ENCODE measurements at places on chromosomes 2 and 18. TPM values are rescaled to one million over a fixed set of nuclear protein-coding genes. Genes with fewer than 3 reads are reported as not detected.

- H3K4me3 ChIP-seq = no peak overlapping the region
- peak; percentile 54 for DNase-seq
- H3K4me1 ChIP-seq = peaks cover 44% of the 10 kb centered on the region
- H3K36me3 ChIP-seq = no peaks in the 10 kb centered on the region
- peak overlapping the region; percentile 5 for H3K27ac ChIP-seq
Measured at GRCh38 chr2:108409768-108410167, 32.0 kb downstream of the SULT1C4 start.

DNA sequence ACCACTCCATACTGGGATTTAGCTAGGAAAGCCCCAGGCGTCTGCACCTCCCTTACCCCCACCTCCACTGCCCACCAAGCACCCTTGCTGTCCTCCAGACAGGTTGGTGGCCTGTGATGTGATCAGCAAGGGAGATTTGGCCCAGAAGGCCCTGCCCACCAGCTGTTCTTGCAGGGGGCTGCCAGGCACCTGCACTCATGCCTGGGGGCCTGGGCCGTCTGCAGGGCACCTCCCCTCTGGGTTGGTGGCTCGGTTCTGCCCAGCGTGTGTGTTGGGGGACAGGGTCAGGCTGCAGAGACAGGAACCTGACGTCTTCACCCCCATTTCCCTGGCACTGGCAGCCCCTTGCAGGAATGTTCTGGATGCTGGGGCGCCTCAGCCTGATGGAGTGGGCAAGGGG is 5.8 kb downstream of the DNMT3A start:
- H3K27ac ChIP-seq = no peak overlapping the region
- H3K4me1 ChIP-seq = no peaks in the 10 kb centered on the region
- H3K36me3 ChIP-seq = no peaks in the 10 kb centered on the region
- H3K27me3 ChIP-seq = no peaks in the 10 kb centered on the region
- H3K4me3 ChIP-seq = no peak overlapping the region

DNA sequence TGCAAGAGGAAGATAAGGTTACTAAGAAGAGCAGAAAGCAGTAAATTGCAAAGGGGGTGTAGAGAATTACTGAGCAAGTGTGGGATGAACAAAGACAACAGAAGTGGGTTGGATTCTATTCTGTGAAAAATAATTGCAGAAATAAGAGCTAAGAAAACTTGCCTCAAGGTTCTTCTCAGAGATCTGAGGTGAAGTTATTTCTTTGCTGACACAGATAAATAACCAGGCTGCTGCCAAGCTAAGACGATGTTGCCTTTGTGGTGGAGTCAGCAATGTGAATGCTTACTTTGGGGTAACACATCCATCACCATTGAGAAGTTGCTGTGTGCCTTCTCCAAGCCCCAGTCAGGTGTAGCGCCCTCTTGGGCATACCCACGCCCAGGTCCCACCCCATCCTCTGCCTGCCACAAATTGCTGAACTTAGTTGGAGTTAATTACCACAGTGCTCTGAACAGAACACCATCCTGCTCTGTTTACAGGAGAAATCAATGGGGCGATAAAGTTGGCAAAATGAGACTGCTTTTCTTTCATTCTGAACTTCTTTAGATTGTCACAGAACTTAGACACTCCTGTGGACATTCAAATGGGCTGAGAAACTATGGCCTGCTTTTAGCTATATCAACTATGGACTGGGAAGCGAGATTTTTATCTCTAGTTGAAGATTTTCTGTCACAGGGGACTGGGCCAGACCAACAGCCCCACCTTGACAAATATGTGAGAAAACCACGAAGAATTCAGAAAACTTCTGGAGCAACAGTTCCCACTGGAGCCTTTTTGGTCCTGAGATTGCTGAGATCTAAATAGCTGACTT is 283.6 kb downstream of the TMX3 start:
- no peaks in the 10 kb centered on the region for H3K36me3 ChIP-seq
- H3K27ac ChIP-seq = peak overlapping the region; percentile 67
- peaks cover 60% of the 10 kb centered on the region for H3K4me1 ChIP-seq
- DNase-seq = no peak

DNA sequence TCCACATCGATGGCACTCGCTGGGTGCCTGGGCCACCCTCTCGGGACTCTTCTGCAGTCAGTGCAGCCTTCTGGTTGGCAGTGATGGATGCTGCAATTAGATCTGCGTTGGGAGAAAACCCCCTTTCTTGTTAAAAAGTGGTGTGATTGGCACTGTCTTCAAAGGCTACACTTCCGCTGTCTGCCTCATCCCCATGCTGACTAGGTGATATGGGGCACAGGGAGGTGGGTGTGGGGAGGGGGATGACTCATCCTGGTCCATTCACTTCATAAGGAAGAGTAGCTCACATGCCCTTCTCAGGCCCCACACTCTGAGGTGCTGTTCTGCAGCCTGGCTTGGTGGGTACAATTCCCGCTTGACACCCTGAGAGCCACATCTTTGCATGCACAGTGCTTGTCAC is 77.4 kb downstream of the THNSL2 start:
- no peaks in the 10 kb centered on the region for H3K36me3 ChIP-seq
- H3K27me3 ChIP-seq = no peaks in the 10 kb centered on the region
- H3K4me3 ChIP-seq = no peak overlapping the region
- DNase-seq = no peak
- no peaks in the 10 kb centered on the region for H3K4me1 ChIP-seq
- no peak overlapping the region for H3K27ac ChIP-seq

GRCh38 chr18:66734451-66734850 is 130.6 kb upstream of the CDH19 start:
- H3K4me1 ChIP-seq = no peaks in the 10 kb centered on the region
- no peak overlapping the region for H3K4me3 ChIP-seq
- no peaks in the 10 kb centered on the region for H3K36me3 ChIP-seq
- H3K27me3 ChIP-seq = peaks cover 13% of the 10 kb centered on the region

- H3K4me1 ChIP-seq = no peaks in the 10 kb centered on the region
- no peak for DNase-seq
- H3K27ac ChIP-seq = no peak overlapping the region
- no peaks in the 10 kb centered on the region for H3K27me3 ChIP-seq
- H3K36me3 ChIP-seq = peaks cover 22% of the 10 kb centered on the region
- no peak overlapping the region for H3K4me3 ChIP-seq
Measured at GRCh38 chr2:24147364-24147763, 24.1 kb downstream of the FAM228B start.

GRCh38 chr2:10566018-10566417 is 117.9 kb upstream of the ODC1 start:
- no peak overlapping the region for H3K27ac ChIP-seq
- H3K27me3 ChIP-seq = no peaks in the 10 kb centered on the region

GRCh38 chr2:118013221-118013723 is 598 bp downstream of the CCDC93 start:
- H3K27ac ChIP-seq = peak overlapping the region; percentile 64
- peak overlapping the region; percentile 83 for H3K4me3 ChIP-seq
- H3K36me3 ChIP-seq = no peaks in the 10 kb centered on the region
- peaks cover 33% of the 10 kb centered on the region for H3K4me1 ChIP-seq
- no peaks in the 10 kb centered on the region for H3K27me3 ChIP-seq

GRCh38 chr2:186429104-186429503 is 57.0 kb upstream of the ZC3H15 start:
- no peak overlapping the region for H3K4me3 ChIP-seq
- H3K27ac ChIP-seq = no peak overlapping the region
- H3K36me3 ChIP-seq = no peaks in the 10 kb centered on the region
- peaks cover 10% of the 10 kb centered on the region for H3K4me1 ChIP-seq
- no peaks in the 10 kb centered on the region for H3K27me3 ChIP-seq
- no peak for DNase-seq

GRCh38 chr2:137000811-137001210 is 235.5 kb downstream of the THSD7B start:
- no peak overlapping the region for H3K27ac ChIP-seq
- no peak for DNase-seq
- no peaks in the 10 kb centered on the region for H3K36me3 ChIP-seq

- no peaks in the 10 kb centered on the region for H3K36me3 ChIP-seq
- H3K27me3 ChIP-seq = peaks cover 72% of the 10 kb centered on the region
- H3K4me3 ChIP-seq = no peak overlapping the region
Measured at GRCh38 chr18:57444301-57444759, 9.2 kb downstream of the ONECUT2 start.

- no peaks in the 10 kb centered on the region for H3K27me3 ChIP-seq
- H3K4me1 ChIP-seq = no peaks in the 10 kb centered on the region
- no peak for DNase-seq
- no peak overlapping the region for H3K4me3 ChIP-seq
Measured at GRCh38 chr2:152823905-152824304, 105.5 kb downstream of the ARL6IP6 start.

The NAT8 gene
- not detected for total RNA-seq

The SOX11 gene
- not detected for total RNA-seq

The RESP18 gene
- total RNA-seq = not detected

The SLC5A6 gene
- 25.9 TPM for total RNA-seq

The LONRF2 gene
- not detected for total RNA-seq

The LRRTM1 gene
- total RNA-seq = not detected

The MC2R gene
- not detected for total RNA-seq

The RAB17 gene
- 10.6 TPM for total RNA-seq

The CHST9 gene
- not detected for total RNA-seq

Data from MCF 10A (cell line).